ENCODE measurements at places on chromosomes 16 and 17. TPM values are rescaled to one million over a fixed set of nuclear protein-coding genes. Genes with fewer than 3 reads are reported as not detected.

FOXL1 gene
- 38.7 TPM for total RNA-seq

GLIS2 gene
- 5.7 TPM for total RNA-seq

KIF19 gene
- 0.26 TPM for total RNA-seq

ZNF319 gene
- total RNA-seq = 7.5 TPM

IRX3 gene
- 0.91 TPM for total RNA-seq
